Dermis microvascular lymphatic vessel endothelial cell (primary cell): ENCODE measurements at places on chromosomes 4 and X. TPM values are rescaled to one million over a fixed set of nuclear protein-coding genes. Genes with fewer than 3 reads are reported as not detected.

The LRP2BP gene
- total RNA-seq: 0.38 and 0.51 TPM in 2 replicates

The TEX13D gene
- total RNA-seq: not detected in 2 replicates

The HSFX4 gene
- total RNA-seq: not detected in 2 replicates

The VCX3A gene
- total RNA-seq: not detected in 2 replicates

The FRMPD3 gene
- not detected in 2 replicates for total RNA-seq
